Right renal cortex interstitium (tissue), 3 donors: ENCODE measurements at places on chromosomes 1 and 21.
A peak's percentile ranks its signal among the peaks of the same experiment; 100 is the strongest.

DNA sequence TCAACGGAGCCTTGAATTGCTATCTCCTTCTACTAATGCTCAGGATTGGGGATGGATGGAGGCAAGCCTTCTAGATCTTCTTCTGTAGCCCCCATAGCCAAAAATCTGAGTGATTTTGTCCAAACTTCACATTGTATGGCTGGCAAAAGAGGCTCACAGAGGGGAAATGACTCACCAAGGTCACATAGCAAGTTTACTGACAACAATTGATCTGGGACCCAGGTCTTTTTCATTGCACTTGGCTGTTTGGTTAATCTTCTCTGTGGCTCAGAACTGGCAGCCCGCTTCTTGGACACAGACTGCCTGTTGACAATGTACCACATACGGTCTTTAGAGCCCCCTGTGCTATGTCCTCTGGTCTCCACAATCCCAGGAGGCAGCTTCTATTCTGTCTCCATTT is 3.0 kb upstream of the LACTBL1 start:
- DNase-seq: no peak

- DNase-seq: no peak
These were observed 270.2 kb downstream of the DISC1 start for GRCh38 chr1:231896806-231897205.

- DNase-seq: no peak
These were observed 1.0 kb downstream of the PLEKHG5 start for GRCh38 chr1:6490181-6491080.

- no peak for DNase-seq
These were observed 312 bp downstream of the KIAA2013 start for GRCh38 chr1:11925938-11926292.

- no peak for DNase-seq
These were observed 92.9 kb downstream of the LTN1 start for GRCh38 chr21:28899744-28900143.

DNA sequence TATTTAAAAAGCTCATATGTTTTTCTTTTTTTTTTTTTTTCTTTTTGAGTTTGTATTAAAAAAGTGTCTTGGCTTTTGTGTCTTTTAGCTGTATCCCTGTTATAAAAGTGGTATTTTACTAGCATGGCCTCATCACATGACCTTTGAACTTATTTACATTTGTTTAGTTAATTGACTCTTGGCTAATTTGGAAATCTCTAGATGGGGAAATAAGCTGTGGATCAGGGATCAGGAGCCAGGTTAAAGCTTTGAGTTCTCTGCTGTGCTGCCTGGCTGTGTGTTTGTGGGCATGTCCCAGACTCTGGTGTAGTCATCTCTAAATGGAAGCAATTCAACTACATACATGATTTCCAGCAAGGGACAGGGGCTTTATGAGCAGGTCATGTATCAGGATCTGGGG is 56.5 kb downstream of the HHAT start:
- no peak for DNase-seq

GRCh38 chr1:59367301-59368007 is 70.6 kb downstream of the FGGY start:
- DNase-seq: no peak

GRCh38 chr21:31180256-31181081 is 142.2 kb upstream of the KRTAP19-8 start:
- no peak for DNase-seq

- no peak for DNase-seq
These were observed 6.4 kb downstream of the ITGB2 start for GRCh38 chr21:44914176-44914874.

DNA sequence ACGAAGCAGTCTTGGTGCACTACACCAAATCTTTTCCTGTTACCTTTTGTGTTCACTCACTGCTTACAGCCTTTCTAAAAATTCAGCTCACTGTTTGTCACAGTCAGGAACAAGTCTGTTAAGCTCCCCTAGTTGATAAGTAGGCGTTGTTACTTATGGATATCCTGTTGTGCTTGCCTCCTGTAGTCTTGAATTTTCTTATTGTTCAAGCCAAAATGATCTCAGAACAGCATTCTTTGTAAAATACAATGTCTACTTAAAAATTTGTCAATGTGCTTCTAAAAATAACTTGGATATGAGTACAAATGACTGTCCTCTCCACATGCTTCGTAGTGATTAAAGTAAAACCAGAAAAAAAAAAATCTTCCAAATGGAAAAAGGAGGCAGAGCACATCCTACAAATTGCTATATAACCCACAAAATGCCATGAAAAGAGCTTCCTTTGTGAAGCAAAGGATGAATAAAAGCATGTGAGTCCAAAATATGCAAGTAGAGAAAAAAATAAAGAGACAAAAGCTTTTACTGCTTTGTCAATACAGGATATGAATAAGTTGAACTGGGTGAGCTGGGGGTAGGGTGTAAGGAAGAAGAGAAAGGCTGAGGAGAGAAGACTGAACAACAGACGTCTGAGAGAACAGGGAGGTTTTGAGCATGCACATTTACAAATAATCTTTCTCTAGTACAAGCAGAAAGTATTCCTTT is 228.9 kb upstream of the ADGRL4 start:
- no peak for DNase-seq

GRCh38 chr1:214739621-214740238 is 136.7 kb downstream of the CENPF start:
- no peak for DNase-seq

DNA sequence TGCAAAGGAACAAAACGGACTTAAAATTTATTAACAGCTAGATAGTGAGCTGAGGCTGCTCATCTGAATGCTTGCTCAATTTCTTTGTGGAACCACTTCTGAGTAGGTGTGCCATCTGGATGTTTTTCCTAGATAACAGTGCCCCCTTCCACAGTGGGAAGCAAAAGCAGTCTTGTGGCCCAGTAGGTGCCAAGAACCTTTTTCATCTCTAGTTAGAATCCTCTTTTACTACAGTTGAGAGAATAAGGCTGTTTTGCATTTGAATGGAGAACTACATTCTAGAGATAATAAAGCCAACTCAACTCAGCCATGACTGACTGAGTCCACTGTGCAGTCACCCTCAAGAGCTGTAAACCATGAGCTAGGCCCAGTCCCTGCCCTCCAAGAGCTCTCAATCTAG is 13.3 kb downstream of the F3 start:
- DNase-seq: no peak

- no peak for DNase-seq
These were observed 805.8 kb downstream of the ADGRL2 start for GRCh38 chr1:82606546-82606945.

- no peak for DNase-seq
These were observed 841 bp downstream of the SNX27 start for GRCh38 chr1:151612501-151613281.

GRCh38 chr1:2166695-2167094 is 27.9 kb downstream of the FAAP20 start:
- no peak for DNase-seq

- DNase-seq: no peak
These were observed 169.2 kb downstream of the LMX1A start for GRCh38 chr1:165187031-165188009.

GRCh38 chr1:29563571-29563970 is 327.2 kb downstream of the PTPRU start:
- DNase-seq: no peak

- DNase-seq: no peak
These were observed 518.7 kb downstream of the RWDD3 start for GRCh38 chr1:95752515-95753381.

GRCh38 chr1:213244664-213245091 is 193.6 kb downstream of the RPS6KC1 start:
- DNase-seq: peak; percentile 13

- DNase-seq: no peak
These were observed 22.7 kb downstream of the PTP4A2 start for GRCh38 chr1:31915438-31915837.

DNA sequence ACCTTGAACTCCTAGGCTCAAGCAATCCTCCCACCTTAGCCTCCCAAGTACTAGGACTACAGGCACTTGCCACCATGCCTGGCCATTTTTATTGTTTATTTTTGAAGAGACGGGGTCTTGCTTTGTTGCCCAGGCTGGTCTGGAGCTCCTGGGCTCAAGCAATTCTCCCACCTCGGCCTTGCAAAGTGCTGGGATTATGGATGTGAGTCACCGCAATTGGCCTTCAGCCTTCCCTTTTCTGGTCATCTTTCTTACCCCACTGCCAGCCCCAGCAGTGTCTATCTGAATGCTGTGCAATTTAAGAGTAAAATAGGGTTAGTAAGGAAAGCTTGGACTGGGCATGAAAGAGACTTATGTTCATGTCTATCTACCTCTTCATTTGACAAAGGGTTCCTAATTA is 6.1 kb upstream of the KLF17 start:
- no peak for DNase-seq

DNA sequence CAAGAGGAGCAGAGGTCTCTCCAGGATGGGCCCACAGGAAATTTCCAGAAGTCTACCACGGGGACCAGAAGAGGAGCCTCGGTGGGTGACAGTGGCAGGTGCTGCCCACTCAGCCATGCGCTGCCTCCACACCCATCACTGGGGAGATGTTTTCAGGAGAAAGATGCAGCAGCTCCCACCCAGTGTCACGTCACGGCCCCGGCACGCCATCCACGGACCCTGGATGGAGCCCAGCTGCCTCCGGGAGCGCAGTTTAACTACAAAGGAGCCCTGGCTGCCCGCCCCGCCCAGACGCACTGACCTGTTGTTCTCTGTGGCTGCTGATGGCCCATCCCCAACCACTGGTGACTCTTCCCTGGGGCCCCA is 6.8 kb downstream of the TSPEAR start:
- DNase-seq: no peak

GRCh38 chr1:19372602-19373001 is 60.5 kb downstream of the SLC66A1 start:
- no peak for DNase-seq

DNA sequence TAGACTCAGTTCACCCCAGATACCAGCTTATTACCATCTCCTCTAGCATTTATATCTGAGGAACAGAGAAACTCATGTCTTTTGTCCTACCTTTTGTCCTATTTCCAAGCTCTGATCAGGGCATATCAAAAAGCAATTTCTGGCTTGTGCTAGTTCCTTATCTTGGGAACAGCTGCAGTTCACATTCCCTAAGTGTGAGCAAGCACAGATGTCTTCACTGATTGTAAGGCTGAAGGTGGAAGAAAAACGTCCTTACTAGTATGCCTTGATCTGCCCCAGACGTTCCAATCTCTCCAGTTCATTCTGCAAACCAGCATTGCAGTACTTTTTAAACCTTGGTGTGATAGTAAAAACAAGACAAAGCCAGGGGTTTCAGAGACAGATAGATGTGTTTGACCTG is 139.8 kb downstream of the NCAM2 start:
- DNase-seq: no peak

DNA sequence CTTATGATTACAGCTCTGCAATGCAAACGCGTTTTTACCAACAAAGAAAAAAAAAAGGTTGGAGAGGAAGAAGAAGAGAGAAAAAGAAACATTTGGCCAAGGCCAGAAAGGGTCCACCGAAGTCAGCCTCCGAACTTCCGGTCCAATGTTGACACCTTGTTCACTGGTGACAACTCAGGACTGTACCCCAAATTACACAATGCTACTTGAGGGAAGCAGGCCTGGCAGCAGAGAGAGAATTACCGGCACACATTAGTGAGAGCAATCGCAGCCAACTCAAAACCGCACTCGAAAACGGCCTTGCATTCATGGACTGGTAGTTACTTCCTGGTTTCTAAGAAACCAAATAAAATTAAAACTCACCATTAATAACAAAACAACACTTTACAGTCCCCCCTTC is 652.5 kb downstream of the KIF26B start:
- no peak for DNase-seq

DNA sequence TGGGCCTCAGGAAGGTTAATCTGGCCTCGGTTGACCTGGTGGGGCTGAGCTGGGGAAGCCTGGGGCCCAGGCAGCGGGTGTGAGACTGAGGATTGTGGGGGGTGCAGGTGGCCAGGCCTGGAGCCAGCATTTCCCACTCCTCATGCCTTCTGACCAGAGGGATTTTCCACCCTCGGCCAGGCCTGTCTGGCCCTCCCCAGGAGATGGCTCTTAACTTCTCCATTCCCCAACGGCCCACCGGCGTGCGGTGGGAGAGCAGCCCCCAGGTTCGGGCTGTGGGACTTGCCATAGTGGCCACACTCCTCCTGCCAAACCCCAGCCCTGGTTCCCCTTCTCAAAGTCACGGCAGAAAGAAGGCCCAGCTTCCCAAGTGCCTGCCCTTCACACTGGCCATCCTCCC is 126.5 kb upstream of the RUNX3 start:
- no peak for DNase-seq

GRCh38 chr21:43687566-43688399 is 28.4 kb downstream of the RRP1B start:
- no peak for DNase-seq

GRCh38 chr1:100455478-100456072 is 82.4 kb upstream of the GPR88 start:
- DNase-seq: no peak

GRCh38 chr1:18922319-18922726 is 20.0 kb upstream of the ALDH4A1 start:
- peak; percentile 82 for DNase-seq

DNA sequence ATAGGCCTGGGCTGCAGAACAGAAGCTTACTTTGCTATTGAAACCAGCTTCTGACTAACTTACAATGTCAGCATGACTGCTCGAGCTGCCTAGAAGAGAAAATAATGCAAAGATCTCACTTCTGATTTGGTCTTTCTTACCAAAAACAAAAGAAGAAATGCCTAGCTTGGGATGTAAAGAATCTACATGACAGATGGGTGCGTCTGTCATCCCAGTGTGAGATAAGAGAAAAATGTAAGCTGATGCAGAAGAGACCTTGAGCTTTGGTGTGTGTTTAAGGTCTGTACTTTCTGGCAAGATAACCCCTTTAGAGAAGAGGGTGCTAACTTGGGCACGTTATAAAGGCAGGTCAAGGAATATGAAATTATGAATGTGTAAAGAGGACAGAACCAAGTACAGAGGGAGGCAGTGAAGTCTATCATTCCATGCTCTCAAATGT is 3.6 kb downstream of the FAM20B start:
- DNase-seq: no peak
